Stimulated activated CD4-positive, alpha-beta T cell treated with anti-CD3 and anti-CD28 coated beads, Interleukin-2, amount 100 ng/mL, for 24 hours (primary cell): ENCODE measurements at places on chromosomes 5 and 9.

DNA sequence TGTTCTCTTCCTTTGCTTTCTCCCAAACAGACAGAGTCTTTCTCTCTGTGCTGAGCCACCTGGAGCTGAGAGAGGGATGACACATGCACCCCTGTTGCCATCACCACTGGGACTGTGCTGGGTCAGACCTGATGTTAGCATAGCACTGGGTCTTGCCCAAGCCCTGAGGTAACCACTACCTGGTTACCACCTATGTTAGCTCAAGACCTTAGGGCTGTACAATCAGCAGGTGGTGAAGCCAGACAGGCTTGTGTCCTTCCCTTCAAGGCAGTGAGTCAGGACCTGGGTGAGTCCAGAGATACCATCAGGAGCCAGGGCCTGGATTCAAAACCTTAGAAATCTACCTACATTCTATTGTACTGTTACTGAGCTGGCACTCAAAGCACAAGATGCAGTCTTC, 32.1 kb downstream of the FST start:
- DNase-seq: no peak

DNA sequence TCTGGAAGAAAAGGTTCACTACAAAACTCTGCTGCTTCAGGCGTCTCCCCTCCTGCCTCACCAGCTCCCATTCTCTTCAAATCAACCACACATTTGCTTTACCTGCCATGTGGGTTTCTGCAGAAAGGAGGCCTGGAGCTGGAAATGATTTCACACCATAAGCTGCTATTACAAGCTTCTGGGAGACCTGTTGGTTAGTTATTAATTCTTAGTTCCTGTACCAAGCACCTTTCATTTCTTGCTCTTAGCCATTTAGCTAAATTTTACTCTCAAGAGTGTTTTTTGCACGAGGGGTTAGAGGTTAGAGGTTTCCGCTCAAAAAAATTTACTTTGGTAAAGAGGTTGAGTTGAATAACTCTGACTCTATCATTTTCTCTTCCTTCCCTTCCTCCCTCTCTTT, 70.3 kb downstream of the MAP1B start:
- no peak for DNase-seq

DNA sequence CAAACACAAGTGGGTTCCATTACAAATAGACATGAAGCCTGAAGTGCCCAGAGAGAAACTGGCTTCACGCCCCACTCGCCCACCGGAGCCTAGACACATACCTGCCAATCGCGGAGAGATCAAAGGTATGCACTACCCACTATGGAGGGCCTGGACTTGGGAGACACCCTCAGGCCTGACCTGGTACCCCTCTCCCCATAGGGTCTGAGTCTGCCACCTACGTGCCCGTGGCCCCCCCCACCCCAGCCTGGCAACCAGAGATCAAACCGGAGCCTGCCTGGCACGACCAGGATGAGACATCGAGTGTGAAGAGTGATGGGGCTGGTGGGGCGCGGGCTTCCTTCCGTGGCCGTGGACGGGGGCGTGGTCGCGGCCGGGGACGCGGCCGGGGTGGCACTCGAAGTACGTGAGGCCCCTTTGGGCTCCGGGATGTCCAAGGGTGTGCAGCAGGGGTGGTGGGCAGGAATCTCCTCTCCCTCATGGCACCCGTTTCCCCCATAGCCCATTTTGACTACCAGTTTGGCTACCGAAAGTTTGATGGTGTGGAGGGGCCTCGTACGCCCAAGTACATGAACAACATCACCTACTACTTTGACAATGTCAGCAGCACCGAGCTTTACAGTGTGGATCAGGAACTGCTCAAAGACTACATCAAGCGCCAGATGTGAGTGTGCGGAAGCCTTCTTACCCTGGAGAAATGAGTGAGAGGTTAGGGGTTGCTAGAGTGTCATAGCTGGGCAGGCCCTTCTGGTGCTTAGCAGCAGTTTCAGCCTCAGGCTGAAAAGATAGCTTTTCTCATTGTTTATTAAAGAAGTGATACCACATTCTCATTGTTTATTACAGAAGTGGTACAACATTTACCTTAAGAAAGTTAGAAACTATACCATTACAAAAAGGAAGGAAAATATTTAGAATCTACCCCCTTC, 38.7 kb downstream of the LARP1 start:
- no peak for DNase-seq

- DNase-seq: no peak
Measured at GRCh38 chr9:112271466-112272098, 61.8 kb downstream of the PTBP3 start.

DNA sequence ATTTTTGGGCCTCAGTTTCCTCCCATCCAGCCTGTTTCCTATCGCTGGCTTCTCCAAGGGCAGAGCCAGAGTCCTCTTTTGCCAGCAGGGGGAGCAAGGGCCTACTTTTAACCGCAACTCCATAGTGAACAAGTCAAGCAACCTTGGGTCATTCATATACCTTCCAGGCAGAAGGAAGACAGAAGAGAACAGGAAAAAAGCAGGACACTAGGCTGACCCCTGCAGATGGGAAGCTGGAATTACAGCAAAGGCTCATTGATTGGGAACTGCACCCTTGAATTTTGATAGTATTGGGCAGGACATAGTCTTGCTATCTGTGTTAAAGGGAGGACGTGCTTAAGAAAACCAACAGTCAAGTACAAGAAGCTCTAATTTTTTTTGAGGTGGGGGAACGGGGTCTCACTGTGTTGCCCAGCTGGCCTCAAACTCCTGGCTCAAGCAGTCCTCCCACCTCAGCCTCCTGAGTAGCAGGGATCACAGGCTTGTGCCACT, 30.1 kb downstream of the QRFP start:
- peak; percentile 64 for DNase-seq

- peak; percentile 41 for DNase-seq
Measured at GRCh38 chr5:157180374-157181264, at the start of gene ITK. ITK (plus strand) TSS chr5:157180840; CDS start chr5:157180978, 138 bp downstream.

DNA sequence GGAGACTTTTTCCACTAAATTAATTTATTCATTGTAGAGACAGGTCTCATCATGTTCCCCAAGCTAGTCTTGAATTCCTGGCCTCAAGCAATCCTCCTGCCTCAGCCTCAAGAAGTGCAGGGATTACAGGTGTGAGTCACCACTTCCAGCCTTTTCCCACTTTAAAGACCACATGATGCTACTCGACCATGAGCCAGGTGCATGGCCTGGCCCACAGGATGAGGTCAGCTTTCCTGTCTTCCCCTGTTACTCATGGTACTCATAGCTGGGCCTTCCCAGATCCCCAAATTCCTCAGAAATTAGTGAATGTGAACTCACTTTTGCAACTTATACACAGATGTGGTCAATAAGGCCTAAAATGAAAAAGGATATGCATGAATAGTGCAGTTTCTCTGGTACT, 395.9 kb downstream of the SEMA5A start:
- no peak for DNase-seq

GRCh38 chr5:139985290-139985689, 57.8 kb downstream of the NRG2 start:
- no peak for DNase-seq
